Hepatocyte (in vitro differentiated cells): ENCODE measurements at places on chromosomes 4 and X. TPM values are rescaled to one million over a fixed set of nuclear protein-coding genes. Genes with fewer than 3 reads are reported as not detected.

GRCh38 chr4:53012738-53013137, 150.6 kb downstream of the RASL11B start:
- peak; percentile 34 for DNase-seq

ABLIM2 gene
- 0.68 and 1.7 TPM in 2 replicates for total RNA-seq

DNA sequence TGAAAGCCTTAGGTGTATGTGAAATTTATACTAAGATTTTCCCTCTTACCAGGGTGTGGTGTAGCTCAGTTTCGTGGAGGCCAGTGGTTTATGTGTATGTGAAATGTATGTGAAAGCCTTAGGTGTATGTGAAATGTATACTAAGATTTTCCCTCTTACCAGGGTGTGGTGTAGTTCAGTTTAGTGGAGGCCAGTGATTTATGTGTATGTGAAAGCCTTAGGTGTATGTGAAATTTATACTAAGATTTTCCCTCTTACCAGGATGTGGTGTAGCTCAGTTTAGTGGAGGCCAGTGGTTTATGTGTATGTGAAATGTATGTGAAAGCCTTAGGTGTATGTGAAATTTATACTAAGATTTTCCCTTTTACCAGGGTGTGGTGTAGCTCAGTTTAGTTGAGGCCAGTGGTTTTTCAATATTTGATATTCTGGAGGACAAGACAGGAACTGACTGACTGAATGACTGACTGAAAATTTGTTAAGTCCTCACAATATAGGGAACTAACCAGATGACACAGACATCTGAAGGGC, 143.7 kb downstream of the NEXMIF start:
- no peak for DNase-seq

GRCh38 chr4:143586080-143586479, 72.6 kb downstream of the SMARCA5 start:
- DNase-seq = no peak

DNA sequence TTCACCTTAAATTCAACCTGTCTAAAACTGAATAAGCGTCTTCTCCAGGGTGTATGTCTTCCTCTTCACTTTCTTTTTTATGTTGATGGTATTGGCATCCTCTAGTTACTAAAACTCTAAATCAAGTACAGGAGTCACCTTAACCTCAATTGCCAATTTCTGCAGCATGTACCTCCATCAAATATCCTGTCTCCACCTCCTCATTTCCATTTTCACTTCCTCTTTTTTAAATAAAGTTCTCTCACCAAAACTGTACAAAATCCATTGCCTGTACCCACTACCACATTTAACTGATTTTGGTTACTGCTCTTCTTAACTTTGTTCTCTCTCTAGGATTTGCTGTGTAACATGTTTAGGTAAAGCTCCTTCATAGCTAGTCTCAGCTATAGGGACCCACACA, 9.2 kb upstream of the NPFFR2 start:
- DNase-seq = no peak
